ENCODE measurements at places on chromosomes 12 and 14.
A peak's percentile ranks its signal among the peaks of the same experiment; 100 is the strongest.

- no peak for DNase-seq
Observed at GRCh38 chr14:75880512-75880911, 101.3 kb downstream of the TGFB3 start.

DNA sequence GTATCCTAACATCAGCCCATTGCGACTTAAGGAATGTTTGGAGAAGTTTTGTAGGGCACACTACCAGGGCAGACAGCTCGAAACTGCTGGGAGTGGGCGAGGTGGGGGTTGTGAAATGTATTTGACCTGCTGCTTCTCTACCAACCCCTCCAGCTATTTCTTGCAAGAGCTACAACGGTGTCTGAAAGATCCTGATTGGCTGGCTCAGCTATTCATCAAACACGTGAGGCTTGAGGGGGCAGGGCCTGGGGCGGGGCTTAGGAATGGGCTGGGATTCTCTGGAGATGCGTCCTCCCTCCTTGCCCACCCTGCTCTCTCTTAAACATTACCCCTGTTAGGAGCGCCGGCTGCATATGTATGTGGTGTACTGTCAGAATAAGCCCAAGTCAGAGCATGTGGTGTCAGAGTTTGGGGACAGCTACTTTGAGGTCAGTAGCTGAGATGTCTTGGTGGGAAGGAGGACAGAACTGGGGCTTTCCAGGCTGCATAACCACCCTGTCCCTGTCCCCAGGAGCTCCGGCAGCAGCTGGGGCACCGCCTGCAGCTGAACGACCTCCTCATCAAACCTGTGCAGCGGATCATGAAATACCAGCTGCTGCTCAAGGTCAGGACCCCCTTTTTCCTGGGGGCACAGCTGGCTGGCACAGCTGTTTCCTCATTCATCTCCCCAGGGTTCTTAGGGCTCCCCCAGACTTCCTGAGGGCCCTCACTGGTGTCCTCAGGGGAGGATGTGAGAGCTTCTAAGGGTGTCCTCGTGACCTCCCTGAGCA, 3.1 kb downstream of the ARHGEF25 start:
- no peak for DNase-seq

GRCh38 chr14:103280278-103280928, 53.6 kb upstream of the EIF5 start:
- DNase-seq, result no peak

DNA sequence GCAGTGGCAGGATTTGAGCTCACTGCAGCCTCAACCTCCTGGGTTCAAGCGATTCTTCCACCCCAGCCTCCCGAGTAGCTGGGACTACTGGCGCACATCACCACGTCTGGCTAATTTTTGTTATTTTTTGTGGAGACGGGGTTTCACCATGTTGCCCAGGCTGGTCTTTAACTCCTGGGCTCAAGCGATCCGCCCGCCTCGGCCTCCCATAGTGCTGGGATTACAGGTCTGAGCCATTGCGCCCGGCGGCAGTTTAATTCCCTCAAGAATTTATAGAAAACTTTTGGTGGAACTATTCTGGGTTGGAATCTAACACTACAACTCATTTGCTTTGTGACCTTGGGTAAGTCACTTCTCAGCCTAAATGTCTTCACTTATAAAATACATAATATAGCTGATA, 1.8 kb upstream of the SP1 start:
- DNase-seq, result no peak

GRCh38 chr12:53124352-53124723, 21.1 kb downstream of the SOAT2 start:
- no peak for DNase-seq

GRCh38 chr14:75543786-75544185, 21.5 kb downstream of the BATF start:
- DNase-seq, result no peak

DNA sequence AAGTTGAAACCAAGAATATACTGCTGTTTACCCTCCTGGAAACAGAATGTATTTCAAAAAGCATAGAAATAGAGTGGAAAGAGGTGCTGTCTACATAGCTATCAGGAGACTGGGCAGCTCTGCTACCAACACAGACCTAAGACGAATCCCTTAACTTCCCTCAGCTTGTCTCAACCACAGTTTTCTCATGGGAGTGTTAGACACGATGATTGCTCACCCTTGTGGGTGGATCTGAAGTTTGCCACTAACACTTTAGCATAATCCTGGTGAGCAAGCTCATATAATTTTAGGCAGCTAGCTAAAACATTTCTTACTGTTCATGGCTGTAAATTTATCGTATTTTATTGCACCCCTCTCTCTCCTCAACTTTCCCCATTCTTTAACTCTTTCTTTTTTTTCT, 38.5 kb downstream of the C12orf75 start:
- peak; percentile 47 for DNase-seq

DNA sequence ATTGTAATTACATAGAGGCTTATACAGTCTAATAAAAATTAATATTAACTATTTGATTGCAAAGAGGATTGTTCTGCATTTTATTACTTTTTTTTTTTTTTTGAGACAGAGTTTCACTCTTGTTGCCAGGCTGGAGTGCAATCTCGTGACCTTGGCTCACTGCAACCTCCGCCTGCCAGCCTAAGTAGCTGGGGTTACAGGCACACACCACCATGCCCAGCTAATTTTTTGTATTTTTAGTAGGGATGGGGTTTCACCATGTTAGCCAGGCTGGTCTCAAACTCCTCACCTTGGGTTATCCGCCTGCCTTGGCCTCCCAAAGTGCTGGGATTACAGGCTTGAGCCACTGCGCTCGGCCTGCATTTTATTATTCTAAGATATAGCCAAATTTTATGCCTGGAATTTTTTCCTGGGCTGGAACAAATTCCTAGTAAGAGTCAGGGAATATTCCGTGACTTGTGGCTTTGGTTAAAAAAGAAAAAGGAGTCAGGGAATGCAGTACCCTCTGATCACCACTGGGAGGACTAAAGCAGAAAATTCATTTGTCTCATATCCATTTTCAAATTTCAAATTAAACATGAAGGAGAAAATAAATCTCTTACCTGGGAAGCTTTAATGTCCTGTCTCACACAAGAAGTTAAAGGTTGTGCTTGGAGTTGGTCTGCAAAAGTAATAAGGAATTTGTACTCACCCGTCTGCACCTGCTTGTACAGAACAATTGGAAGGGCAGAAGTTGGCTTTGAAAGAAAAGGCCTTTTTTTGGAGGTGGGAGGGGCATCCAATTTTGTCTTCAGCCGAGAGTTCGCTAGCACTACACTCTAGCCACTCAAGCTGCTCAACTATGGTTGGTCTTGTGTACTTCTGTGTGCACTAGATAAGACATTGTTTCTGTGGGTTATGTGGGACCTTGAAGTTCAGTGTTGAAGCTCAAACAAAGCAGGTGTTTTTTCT, 8.7 kb downstream of the MARK3 start:
- no peak for DNase-seq

GRCh38 chr14:100989924-100990323, 86.4 kb upstream of the RTL1 start:
- DNase-seq, result no peak

DNA sequence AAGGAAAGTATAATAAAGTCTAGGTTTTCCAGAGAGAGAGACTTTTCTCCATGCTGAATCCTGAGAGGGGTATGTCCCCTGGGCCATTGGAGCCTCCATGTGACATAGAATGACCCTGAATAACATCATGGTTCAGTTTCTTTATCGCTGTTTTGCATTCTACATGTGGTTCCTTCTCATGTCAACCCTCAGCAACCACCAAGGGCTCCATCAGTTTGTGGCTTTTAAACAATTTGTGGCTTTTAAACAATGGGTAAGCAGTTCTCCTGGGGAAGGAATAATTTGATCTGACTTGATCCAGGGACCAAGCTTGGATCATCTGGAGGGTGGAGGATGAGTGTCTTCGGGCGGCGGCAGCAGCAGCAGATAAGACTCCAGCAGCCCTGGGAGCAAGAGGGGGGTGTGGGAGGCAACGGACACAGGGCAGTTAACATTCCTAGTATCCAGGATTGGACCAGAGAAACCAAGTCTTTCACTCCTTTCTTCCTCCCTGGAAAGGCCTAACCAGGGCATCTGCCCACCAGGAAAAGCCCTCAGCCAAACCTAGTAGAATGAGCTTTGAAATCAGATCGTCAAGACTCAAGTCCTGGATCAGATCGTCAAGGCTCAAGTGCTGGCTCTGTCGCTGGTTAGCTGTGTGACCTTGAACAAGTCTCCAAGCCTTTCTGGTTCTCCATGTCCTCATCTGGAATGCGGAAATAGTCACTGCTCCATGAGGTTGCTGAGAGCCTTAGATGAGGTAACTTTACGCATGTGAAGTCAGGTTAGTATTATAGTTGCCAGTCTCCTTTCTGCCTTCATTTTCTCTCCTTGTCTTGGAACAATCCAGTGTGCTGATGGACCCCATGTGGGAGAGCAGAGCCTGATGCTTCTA, 27.8 kb upstream of the FAM222A start:
- no peak for DNase-seq

GRCh38 chr14:61864329-61864898, 102.2 kb downstream of the SNAPC1 start:
- DNase-seq, result no peak

DNA sequence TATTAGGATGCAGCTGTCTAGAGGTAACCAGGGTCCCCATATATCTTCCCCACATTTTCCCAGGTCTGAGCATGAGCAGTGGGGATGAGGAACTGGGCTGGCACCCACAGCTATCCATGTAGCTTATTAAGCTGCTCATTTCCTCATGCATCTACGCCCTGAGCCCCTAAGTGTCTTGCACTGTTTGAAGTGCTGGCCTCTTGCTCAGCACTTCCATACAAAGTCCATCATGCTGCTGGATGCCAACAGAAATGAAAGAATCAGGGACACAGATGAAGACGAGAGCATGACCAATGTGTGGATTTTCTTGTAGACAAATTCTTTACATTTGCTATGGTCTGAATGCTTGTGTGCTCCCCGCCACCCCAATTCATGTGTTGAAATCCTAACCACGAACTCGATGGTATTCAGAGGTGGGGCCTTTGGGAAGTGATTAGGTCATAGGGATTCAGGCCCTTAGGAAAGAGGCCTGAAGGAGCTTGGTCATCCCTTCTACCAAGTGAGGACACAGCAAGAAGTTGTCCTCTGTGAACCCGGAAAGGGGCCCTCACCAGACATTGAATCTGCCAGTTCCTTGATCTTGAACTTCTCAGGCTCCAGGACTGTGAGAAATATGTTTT, 54.5 kb downstream of the C12orf75 start:
- peak; percentile 57 for DNase-seq

DNA sequence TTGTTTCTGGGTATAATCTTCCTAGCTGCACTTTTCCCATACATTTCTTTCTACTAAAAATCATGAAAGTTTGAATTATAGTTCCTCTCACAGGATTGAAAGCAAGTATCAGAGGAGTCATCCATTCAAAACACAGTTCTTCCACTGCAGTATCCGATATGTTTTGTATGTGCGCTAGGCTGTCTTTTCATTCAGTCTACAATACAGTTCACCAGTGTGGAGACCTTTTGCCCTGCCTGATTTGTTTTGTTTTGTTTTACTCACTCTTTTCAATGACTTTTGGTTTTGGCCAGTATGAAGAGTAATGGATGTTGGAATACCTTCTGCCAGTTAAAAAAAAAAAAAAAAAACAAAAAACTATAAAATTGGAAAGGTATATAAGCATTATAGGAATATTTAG, 91.4 kb downstream of the FGD4 start:
- no peak for DNase-seq

DNA sequence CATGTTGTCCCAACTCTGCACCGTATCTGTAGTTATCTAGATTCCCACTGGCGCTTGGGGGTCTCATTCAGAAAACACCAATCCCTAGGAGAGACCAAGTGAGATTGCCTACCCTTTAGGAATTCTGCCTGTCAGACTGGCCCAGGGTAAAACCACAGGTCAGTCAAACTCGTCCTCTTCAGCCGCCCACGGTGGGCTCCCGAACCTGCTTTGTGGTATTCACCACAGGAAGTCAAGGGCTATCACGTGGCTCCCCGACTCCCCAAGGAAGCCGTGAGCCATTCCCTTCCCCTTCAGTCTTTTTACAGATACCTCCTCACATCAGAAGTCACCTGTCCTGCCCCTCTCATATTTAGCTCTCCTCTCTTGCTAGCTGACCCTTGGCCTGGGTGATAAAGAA, 159.9 kb downstream of the EGLN3 start:
- DNase-seq, result no peak

GRCh38 chr12:5016526-5016925, 27.2 kb upstream of the KCNA5 start:
- no peak for DNase-seq

DNA sequence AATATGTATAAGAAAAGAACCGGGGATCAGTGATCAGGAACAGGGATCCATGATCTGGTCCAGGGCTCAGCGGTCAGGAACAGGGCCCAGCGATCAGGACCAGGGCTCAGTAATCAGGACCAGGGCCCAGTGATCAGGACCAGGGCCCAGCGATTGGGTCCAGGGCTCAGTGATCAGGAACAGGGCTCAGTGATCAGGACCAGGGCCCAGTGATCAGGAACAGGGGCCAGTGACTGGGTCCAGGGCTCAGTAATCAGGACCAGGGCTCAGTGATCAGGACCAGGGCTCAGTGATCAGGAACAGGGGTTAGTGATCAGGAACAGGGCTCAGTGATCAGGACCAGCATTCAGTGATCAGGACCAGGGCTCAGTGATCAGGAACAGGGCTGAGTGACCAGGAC, 56.3 kb downstream of the TMEM121 start:
- no peak for DNase-seq

DNA sequence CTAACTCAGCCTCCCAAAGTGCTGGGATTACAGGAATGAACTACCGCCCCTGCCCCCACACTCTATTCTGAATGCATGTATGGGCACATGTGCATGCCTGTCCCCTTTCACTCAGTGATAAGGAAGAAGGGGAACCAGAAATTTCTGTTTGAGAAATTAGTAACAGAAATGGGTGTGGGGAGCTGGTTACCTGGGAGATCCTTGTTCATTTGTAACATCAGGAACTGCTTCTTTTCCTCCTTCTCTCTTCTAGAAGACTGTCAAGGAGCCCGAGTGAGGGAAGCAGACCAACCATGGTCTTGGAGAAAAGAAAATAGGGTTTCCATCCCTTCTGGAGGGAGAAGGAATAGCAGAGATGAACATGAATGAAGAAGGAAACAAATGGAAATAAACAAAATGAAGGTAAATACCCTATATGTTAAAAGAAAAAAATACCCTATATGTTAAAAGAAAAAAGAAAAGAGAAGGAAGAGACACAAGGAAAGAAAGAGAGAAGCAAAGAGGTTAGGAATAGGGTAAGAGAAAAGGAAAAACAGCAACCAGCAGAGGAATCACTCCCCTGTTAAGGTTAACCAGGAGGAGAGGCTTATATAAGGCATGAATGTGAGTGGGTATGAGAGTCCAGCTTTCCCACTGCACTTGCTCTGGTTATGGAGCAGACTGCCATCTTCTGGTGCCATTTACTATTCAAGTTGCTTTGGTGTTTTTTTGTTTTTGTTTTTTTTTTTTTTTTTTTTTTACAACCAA, 3.3 kb downstream of the PPP1R3E start:
- DNase-seq, result no peak

GRCh38 chr12:25005376-25005775, 56.5 kb upstream of the BCAT1 start:
- DNase-seq, result no peak

DNA sequence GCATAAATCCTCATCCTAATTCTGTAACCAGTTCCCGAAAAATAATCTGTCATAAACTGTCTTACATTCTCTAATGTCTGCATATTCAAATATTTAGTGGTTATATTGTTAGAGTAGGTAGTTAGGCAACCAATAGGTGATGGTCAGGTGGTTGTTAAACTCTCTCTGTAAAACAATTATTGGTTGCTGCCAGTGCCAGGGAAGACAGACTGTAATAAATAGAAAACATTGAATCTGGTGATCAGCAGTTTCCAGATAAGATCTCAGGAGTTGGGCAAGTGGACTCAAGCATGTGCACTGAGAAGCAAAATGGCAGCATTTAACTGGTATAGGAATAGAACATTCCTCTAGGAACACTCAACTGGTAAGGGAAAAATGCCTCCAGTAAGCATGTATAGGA, 325.5 kb downstream of the ACSS3 start:
- no peak for DNase-seq

- no peak for DNase-seq
Observed at GRCh38 chr14:71487449-71487848, 444.8 kb upstream of the RGS6 start.

Data from GM04503 (cell line).